ENCODE measurements at places on chromosomes 6 and 20. TPM values are rescaled to one million over a fixed set of nuclear protein-coding genes. Genes with fewer than 3 reads are reported as not detected.

- no peak for DNase-seq
Observed at GRCh38 chr20:10476319-10476724, 41.2 kb downstream of the SLX4IP start.

DNA sequence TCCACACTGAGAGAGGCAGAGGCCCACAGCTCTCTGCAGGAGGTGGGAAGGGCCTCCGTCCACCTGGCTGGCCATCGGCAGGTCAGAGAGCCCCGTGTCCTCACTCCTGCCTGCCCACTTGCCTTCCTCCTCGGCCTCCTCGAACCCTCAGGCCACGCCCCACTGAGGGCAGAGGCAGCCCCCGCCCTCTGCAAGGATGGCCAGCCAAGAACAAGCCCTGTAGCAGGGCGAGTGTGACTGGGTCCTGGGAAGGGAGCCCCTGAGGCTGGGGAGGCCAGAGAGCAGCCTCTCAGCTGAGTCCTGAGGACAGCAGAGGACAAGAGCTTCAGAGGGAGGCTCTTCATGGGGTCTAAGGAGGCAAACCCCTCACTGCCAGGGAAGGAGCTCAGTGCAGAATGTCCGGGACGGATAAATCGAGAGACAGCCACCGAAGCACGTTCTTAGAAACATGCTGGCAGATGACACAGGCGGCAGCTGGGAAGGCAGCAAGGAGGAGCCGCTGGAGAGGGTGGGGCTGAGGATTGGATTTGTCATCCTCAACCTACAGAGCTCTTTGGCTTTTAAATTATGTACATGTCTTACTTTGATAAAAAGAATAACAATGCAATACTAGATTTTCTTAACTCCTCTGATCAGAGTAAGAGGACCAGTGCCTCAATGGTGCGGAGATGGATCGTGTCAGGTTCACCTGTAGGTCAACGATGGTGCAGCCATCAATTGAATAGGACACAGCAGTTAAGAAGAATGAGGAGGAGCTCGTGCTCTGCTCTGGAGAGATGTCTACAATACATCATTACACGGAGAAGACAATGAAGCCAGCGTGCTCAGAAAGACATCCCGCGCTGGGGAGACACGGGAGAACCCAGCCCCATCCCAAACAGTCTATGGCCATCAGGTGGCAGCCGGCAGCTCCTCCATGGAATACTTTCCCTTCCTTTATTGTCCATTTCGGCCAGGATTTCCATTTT, 53.0 kb downstream of the GNAS-AS1 start:
- no peak for DNase-seq

DNA sequence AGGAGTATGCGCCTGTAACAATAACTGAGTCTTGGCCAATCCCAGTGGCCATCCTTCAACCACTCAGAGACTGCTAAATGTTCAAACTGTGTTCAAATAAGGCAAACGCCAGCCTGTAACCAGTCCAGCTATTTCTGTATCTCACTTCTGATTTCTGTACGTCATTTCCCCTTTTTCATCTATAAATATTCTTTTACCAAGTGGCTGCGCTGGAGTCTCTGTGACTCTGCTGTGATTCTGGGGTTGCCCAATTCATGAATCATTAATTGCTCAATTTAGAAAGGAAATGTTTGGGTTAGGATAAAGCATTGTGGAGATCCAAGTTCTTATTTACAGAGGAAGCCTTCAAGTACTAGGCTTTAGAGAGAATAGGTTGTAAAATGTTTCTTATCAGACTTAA, 89.8 kb upstream of the UST start:
- DNase-seq = no peak

- DNase-seq = no peak
Observed at GRCh38 chr6:17478223-17478907, 85.0 kb downstream of the CAP2 start.

Gene COL9A3
- not detected for total RNA-seq

DNA sequence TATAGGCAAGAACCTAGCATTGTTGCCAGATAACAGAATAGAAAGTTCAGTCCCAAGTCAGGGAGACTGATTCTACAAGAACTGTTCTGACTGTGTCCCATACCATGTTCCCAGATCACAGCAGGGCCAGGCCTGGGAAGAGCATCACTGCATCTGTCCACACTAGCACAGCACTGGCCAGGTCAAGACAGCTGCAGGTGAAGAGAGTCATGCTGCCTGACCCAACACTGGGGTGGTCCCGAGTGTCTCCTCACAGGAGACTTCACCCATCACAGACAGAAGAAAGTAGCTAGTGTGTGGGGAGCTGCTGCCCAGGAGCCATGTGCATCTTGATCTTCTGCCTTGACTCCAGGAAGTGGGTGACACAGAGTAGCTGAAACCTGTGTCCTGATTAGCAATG, 1.3 kb upstream of the CST9L start:
- DNase-seq = no peak

DNA sequence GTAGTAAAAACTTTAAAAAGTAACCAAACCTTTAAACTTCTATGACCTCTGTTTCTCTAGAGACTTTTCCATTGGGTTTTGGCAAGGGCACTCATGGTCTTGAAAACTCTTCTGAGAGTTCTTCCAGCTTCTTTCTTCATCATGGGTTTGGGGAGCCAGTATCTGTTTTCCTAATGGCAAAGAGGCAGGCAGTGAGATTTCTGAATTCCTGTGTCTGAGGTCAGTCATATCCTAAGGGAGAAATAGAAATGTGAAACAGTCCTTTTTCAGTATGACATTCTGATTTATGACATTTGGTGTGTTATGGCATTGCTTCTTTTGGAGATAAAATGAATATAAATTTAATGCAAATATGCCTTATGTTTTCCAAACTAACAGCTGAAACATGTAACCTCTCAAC, 518.5 kb upstream of the MARCKS start:
- no peak for DNase-seq

DNA sequence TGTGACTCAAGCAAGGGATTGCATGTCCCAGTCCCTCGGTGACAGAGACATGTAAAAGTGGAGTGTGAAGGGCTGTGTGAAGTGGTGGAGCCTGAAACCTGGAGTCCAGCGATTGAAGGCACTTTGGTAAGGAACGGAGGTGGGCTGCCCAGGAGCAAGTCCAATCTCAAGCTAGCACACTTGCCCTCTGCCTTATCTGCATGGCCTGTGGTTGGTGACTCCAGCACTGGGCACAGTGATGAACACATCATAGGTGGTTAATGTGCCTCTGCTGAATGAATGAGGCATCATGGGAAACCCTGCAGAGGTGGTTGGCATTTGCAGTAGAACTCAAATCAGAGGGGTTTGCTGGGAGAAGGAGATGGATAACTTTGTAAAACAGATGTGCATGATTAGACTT, 14.9 kb upstream of the ULBP3 start:
- no peak for DNase-seq

- DNase-seq = no peak
Observed at GRCh38 chr6:25606151-25606550, 45.9 kb upstream of the SCGN start.

Gene PROKR2
- total RNA-seq = not detected

DNA sequence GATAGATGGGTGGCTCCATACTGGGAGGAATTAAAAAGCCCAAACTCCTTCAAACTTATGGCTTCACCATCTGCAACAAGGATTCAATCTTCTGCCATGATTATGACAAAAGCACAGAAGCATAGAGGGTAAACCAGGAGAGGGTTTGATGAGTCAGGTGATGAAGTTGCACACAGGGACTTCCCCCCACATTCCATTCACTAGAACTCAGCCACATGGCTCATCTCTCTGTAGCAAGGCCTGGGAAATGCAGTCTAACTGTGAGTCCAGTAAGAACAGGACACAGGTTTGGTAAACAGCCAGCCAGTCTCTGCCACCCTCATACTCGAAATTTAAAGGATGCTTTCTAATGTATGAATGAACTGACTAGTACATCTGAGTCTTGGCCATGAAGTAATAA, 142.9 kb downstream of the HIVEP2 start:
- DNase-seq = peak; percentile 36

Gene TRIM10
- total RNA-seq = not detected

Gene SLC17A1
- 0.50 TPM for total RNA-seq

Gene GMPR
- total RNA-seq = 3.2 TPM

Gene OR2B6
- total RNA-seq = not detected

Gene GNAS-AS1
- total RNA-seq = not detected

DNA sequence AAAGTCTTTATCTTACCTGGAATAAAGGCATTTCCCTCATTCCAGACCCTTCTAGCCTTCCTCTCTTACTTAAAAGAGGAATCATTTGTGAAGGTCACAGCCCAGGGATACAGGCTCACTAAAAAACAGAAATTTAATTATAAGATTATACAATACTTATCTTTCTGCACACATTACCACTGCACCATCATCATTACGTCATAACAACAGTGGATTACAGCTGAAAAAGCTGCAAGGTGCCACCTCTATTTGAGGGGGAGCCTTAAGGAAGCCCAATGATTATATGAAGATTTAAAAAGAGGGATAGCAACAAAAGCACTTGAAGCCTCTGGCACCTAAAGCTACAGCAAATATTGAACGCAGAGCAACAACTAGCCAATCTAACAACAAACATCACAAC, 452.9 kb upstream of the EYS start:
- DNase-seq = no peak

Gene MAS1
- not detected for total RNA-seq

DNA sequence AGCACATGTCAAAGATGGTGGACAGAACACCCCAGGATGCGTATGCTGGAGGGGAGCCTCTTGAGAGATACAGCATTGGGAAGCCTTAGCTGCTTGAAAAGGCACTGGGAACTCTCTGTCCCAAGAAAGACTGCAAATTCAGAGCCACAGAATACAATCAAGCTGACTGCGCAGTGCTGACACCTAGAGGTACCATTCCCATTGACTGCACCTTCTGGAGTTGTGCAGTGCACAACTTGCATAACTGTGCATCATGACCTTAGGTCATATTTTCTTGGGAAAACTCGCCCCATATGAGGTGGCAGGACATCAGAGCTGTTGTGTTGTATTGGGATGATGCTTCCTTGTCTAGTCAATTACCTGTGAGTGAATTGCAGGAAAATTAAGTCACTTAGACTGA, 646.5 kb upstream of the NOX3 start:
- no peak for DNase-seq

GRCh38 chr6:28134015-28134414, 7.7 kb upstream of the ZKSCAN8 start:
- no peak for DNase-seq

Gene LAMA2
- total RNA-seq = 3.6 TPM

Gene TRIM40
- 0.30 TPM for total RNA-seq

- peak; percentile 78 for DNase-seq
Observed at GRCh38 chr20:8020314-8021079, 936 bp upstream of the TMX4 start.

DNA sequence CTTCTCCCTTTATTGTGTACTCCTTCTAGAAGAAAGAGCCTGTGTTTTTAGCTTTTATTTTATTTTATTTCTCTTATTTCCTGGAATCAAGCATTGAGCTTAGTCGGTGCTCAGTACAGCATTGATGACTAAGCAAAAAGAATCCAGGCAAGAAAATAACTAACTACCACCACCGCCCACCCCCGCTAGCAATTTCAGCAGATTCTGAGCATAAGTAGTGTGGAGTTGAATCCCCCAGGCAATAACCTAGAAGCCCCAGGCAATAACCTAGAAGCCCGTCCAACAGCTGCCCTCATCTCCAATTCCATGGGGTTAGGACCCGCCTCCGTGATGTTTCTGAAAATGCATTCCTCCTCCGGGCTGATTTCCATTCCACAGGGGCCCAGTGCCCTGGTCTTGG, 258.0 kb upstream of the TAB2 start:
- no peak for DNase-seq

Gene MTG2
- total RNA-seq = 25.3 TPM

DNA sequence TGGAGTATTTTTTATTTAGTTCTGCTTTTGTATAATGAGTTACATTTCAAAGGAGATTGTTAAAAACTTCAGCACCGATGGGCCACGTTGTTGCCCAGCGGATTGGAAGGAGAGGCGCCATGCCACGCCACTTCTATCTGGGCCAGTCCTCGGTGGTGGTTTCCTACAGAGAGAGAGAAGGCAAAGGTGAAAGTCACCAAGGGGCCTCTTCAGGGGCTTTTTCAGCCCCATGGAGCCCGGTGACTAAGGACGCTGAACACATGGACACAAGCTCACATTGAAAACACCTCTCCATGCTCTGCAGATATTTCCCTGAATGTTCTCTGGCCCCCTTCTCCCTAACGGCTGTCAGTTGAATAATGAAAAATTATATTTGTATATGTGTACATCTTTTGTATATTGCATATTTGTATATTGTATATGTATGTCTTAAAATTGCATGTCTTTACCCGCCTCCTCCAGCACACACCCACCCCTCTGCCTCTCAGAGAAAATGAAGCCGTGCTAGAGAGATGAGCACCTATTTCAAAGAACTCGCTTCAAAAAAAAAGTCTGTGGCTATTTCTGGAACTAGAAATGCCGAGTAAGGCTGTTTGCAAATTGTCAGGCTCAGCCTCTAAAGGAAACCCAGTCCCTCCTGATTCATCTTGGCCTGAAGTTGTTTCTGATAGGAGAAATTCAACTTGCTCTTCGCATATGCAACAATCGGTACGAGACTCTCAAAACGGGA, 91.9 kb upstream of the CDH4 start:
- no peak for DNase-seq

Gene CDSN
- not detected for total RNA-seq

DNA sequence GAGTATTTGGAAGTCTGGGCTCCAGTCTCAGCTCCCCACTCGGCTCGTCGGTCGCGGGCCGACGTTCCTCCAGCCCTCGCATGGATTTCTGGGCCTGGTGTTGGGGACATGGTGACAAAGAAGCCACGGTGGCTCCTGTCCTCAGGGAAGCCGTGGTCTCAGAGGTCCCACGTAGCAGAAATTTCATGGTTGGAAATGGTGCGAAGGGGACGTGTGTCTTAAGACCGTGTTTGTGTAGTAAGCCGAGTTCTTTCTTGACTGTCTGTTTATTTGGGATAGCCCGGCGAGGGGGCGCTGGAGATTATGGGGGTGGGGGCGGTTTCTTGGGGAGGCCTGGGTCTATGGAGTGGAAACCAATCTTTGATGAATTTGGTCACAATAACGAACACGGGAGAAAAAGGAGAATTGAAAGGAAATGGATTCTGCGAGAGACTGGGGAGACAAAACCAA, 23.5 kb upstream of the MAP3K7 start:
- DNase-seq = no peak

GRCh38 chr6:15329197-15329671, 83.4 kb downstream of the JARID2 start:
- no peak for DNase-seq

Gene FLRT3
- not detected for total RNA-seq

DNA sequence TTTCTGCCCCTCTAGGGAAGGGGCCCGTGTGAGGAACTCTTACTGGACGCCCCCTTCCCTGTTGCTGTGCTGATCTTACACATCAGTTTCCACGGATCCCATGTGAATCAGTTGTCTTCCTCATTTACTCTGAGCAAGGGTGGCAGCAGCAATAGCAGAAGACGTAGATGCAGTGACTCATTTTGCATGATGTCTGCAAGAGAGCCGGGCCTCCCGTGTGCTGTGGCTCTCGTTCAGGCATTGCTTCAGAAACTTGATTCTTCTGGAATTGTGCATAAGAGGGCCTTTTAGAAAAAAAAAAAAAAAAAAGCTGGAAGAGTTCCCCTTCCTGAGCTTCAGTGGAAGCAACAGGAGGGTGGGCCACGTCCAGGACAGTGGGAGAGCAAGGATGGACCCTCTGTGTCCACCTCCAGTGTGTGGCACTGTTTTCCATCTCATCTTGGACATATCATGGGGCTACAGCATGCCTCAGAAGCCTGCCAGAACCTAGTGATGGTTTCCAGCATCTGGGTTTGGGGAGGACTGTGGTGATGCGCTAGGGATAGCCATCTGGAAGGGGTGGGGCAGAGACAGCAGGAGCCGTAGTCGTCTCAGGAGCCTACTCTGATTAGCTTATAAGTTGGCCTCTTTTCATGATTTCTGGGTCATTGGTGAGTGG, 62.1 kb downstream of the FOXO3 start:
- peak; percentile 12 for DNase-seq

Gene MYBL2
- 2.4 TPM for total RNA-seq

Measured in natural killer cell (primary cell).